CD4-positive, alpha-beta T cell treated with Interferon gamma for 1 hour (primary cell): ENCODE measurements at places on chromosomes 2 and 18.
A peak's percentile ranks its signal among the peaks of the same experiment; 100 is the strongest.

- DNase-seq = no peak
Measured at GRCh38 chr18:31478688-31479087, 19.3 kb upstream of the DSG2 start.

GRCh38 chr2:206225435-206226232 is 48.8 kb upstream of the ZDBF2 start:
- no peak for DNase-seq

- no peak for DNase-seq
Measured at GRCh38 chr18:36448384-36449290, 151.1 kb downstream of the FHOD3 start.

DNA sequence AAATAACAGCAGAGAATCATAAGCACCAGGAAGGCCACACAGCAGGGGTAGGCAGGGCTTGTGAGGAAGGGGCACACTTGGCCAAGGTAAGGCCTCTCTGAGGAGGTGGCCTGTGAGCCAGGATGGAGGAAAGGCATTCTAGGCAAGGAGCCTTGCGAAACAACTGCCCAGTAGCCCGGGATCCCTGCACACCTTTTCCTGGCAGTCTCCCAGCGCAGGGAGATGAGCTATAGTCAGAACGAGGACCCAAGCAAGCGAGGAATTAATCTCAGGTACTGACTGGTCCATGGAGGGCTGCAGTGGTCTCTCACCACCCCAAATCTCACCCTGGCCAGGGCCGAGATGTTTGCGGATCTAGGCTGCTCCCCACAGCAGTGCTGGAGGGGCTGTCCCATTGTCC is 64.9 kb upstream of the STPG4 start:
- DNase-seq = no peak

DNA sequence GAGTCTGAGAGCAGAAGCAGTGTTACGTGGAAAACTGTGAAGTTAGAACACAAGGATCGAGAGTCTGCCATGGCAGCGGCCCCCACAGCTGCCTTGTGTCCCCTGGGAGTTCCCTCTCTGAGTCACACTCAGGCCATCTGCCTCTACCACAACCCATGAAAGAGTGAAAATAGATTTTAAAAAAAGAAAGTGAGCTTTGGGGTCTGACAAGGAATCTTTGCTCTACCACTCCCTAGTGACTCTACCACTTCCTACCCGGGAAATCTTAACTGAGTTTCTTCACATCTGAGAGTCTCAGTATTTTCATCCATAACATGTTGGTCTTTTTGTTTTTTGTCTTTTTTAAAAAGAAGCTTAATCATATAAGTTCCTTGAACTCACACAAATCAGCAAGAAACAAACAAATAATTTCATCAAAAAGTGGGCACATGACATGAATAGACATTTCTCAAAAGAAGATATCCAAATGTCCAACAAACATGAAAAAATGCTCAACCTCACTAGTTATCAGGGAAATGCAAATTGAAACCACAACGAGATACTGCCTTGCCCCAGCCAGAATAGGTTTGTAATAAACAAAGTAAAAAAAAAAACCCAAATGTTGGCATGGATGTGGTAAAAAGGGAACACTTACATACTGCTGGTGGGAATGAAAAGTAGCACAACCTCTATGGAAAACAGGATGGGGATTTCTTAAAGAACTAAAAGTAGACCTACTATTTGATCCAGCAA is 2.4 kb upstream of the MSGN1 start:
- peak; percentile 51 for DNase-seq
